ENCODE measurements at places on chromosomes 7 and 10. TPM values are rescaled to one million over a fixed set of nuclear protein-coding genes. Genes with fewer than 3 reads are reported as not detected.

DGKB gene
- total RNA-seq: 17.3 TPM

OR2A42 gene
- total RNA-seq: 0.16 TPM

GIMAP2 gene
- total RNA-seq: 14.4 TPM

MACC1 gene
- total RNA-seq: 0.35 TPM

MOGAT3 gene
- total RNA-seq: not detected

GJD4 gene
- not detected for total RNA-seq

ANKRD7 gene
- 2.9 TPM for total RNA-seq

ACBD7 gene
- total RNA-seq: not detected

TMEM236 gene
- total RNA-seq: 1.6 TPM

VSIR gene
- 34.7 TPM for total RNA-seq

SHH gene
- total RNA-seq: not detected

SRGN gene
- total RNA-seq: 129 TPM

PCLO gene
- 2.3 TPM for total RNA-seq

GBX1 gene
- not detected for total RNA-seq

CTAGE4 gene
- total RNA-seq: 1.1 TPM

IFIT1 gene
- total RNA-seq: 16.0 TPM

ARHGEF35 gene
- 1.4 TPM for total RNA-seq

IKZF1 gene
- 14.1 TPM for total RNA-seq

RBP3 gene
- not detected for total RNA-seq

C10orf105 gene
- not detected for total RNA-seq

PNLIPRP2 gene
- total RNA-seq: not detected

BAIAP2L1 gene
- 3.0 TPM for total RNA-seq

PAX4 gene
- not detected for total RNA-seq

IDI2 gene
- total RNA-seq: not detected

NEUROD6 gene
- total RNA-seq: not detected

SLC16A12 gene
- total RNA-seq: 11.7 TPM

BEND7 gene
- 25.9 TPM for total RNA-seq

PRSS2 gene
- not detected for total RNA-seq

TFAM gene
- total RNA-seq: 18.5 TPM

ING3 gene
- total RNA-seq: 17.0 TPM

PON3 gene
- total RNA-seq: 2.3 TPM

ZNF503 gene
- 83.7 TPM for total RNA-seq

ZNF804B gene
- not detected for total RNA-seq

SVIL gene
- 1,184 TPM for total RNA-seq

SMO gene
- total RNA-seq: 14.9 TPM

CALML5 gene
- not detected for total RNA-seq

DCLRE1A gene
- 9.8 TPM for total RNA-seq

USP6NL gene
- total RNA-seq: 14.4 TPM

ADAM8 gene
- 3.3 TPM for total RNA-seq

UTF1 gene
- total RNA-seq: not detected

TDRD1 gene
- total RNA-seq: not detected

PRSS1 gene
- 0.94 TPM for total RNA-seq

SPACDR gene
- not detected for total RNA-seq

STEAP4 gene
- total RNA-seq: 41.1 TPM

SNX8 gene
- 17.8 TPM for total RNA-seq

CUL1 gene
- 83.7 TPM for total RNA-seq

CASTOR2 gene
- total RNA-seq: 6.8 TPM

TMEM196 gene
- 0.22 TPM for total RNA-seq

SLC39A12 gene
- total RNA-seq: not detected

H2BK1 gene
- not detected for total RNA-seq

HABP2 gene
- total RNA-seq: not detected

TMED4 gene
- total RNA-seq: 193 TPM

OGDHL gene
- 0.81 TPM for total RNA-seq

INSIG1 gene
- total RNA-seq: 27.5 TPM

SLC18A3 gene
- 0.12 TPM for total RNA-seq

MYO1G gene
- total RNA-seq: 1.5 TPM

GIMAP4 gene
- total RNA-seq: 27.7 TPM

All from gastroesophageal sphincter (tissue), 4 donors.